ENCODE measurements at places on chromosomes 7 and 10.
A peak's percentile ranks its signal among the peaks of the same experiment; 100 is the strongest.

DNA sequence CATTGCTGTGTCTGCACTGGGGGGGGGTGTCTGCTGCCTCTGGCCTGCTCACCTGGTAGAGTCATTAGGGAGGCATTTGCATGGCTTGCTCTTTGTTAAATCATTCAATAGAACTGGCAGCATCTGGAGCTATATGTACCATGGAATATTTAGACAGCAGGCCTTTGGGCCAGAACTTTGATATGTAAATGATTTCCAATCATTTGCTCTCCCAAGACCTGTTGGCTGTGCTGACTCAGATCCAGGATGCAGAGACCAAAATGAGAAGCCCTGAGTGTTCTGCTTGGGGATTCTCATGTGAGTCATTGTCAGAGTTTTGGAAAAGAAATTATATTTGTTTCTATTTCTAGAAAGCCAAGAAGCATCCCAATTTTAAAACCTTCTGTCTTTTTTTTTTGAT, 257.6 kb upstream of the IGFBP3 start:
- DNase-seq, result no peak

- no peak for DNase-seq
These were observed 230.1 kb upstream of the SEMA3E start for GRCh38 chr7:83879063-83879462.

GRCh38 chr7:101137651-101138212, 10.8 kb downstream of the SERPINE1 start:
- peak; percentile 32 for DNase-seq

DNA sequence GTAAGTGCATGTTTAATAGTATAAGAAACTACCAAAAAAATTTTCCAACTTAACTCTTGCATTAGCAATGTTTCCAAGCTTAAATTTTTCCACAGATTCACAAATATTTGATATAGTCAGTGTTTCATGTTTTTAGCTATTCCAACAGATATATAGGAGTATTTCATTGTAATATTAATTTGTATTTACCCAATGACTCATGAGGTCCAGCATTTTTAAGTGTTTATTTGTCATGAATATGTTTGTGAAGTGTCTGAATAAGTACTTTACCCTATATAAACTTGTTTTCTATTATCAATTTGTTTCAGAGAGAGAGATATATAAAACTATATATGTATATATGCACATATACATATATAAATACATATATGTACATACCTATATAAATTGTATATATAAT, 71.0 kb downstream of the SEMA3D start:
- no peak for DNase-seq
